ENCODE measurements at places on chromosomes 12 and 14.

- no peak for DNase-seq
Measured at GRCh38 chr12:125424909-125425308, 359.7 kb downstream of the AACS start.

DNA sequence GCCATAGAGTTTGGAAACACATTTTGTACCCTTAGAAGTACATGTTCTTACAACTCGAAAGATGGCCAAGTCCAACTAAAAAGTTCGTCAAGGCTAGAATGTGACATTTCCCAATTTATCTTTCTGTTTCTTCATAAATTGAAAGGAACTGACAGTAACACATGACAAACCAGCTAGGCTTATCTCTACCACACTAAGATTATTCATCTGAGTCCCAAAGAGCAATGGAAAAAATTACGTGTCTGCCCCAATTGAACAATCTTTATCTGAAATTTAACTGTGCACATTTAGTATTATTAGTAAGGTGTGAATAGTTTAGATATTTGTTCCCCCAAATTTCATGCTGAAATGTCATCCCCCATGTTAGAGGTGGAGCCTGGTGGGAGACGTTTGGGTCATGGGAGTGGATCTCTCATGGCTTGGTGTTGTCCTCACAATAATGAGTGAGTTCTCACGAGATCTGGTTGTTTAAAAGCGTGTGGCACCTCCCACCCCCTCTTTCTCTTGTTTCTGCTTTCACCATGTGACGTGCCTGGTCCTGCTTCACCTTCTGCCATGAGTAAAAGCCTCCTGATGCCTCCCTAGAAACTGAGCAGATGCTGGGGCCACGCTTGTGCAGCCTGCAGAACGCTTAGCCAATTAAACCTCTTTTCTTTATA, 13.3 kb downstream of the CPM start:
- DNase-seq: no peak

DNA sequence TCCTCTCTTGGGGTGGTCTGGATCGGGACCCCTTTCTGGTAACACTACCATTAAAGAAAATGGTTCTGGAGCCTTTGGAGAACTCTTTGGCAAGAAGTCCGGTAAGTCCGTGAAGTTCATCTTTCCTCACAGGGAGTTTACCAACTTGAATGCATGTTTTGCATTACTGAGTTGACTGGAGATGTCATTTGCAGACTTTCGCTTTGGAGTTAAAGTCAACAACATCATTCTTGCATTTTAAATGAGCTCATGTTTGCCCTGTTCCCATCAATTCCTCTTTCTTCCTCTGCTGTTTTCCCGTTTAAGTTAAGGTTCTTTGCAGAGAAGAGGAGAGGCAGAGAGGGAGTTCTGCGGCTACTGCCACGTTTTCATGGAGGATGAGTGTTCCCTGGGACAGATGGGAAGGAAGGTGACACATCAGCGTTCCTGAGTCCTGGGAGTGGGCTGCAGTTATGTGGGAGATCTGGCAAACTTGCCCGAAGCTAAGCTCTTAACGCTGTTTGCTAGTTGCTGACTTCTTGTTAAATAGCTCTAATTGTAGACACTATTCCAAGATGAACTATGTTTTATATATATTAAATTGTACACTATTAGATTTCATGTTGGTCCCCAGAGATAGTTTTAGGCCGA, 18.8 kb upstream of the PRICKLE1 start:
- no peak for DNase-seq

- DNase-seq: no peak
Measured at GRCh38 chr14:66088656-66089055, 397.5 kb upstream of the CCDC196 start.

GRCh38 chr12:67035121-67035520, 234.0 kb upstream of the CAND1 start:
- DNase-seq: no peak

GRCh38 chr12:131114271-131114670, 160.6 kb downstream of the ADGRD1 start:
- no peak for DNase-seq

DNA sequence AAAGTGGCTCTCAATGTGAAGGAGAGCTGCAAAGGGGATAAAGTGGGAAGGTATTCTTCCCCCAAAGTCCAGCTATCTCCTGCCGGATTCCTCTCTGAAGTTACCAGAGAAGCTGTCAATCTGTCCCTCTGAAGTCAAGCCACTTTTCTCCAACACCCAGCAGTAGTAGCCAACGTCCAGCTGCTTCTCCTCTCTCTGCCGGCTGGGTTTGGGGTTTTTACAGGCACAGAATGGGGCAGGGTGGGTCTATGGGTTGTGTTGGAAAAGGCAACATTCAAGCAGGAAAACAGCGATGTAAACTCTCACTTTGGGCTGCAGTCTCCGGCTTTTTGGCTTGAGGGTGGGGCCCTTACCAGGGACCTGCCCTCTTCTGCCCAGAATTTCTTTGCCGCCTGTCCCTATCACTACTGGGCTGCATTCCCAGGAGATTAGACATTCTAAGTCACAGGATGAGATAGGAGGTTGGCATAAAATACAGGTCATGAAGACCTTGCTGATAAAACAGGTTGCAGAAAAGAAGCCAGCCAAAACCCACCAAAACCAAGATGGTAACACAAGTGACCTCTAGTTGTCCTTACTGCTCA, 16.3 kb downstream of the CAPZA3 start:
- DNase-seq: no peak

DNA sequence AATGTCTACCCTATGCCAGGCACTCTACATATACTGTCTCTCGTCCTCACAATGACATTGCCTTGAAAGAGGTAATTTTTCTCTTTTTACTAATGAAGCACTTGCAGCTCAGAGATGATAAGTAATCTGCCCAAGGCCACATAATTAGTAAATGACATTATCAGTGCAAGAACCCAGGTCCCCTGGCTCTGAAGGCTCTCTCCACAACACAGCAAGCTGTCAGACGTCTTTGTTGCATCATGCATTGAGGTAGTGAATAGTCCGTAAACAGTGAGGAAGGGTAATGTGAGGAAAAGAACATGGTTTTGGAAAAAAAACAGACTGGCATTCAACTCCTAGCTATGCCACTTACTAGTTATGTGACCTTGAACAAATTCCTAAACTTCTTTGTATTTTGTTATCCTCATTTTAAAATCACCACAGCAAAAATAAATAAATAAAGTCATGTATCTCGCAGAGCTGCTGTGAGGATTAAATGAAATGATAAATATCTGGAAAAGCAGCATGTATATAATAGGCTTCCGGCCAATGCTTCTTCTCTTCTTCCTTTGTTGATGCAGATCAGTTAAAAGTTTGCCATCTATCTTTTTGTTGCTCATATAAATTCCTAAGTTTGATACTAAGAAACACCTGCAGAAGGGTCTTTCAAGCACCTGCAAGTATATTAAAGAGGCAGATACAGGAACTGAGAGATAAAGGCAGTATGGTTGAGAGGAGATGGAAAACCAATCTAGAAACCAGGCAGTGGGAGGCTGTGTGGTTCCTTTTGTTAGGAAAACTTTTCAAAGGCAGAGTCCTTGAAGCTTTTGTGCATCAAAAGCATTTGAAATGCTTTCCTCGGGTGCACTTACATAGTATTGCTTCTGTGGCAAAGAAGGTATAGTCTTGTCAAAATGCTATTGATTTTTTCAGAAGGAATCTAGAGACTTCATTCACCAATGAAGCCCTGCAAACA, 82.8 kb downstream of the BTG1 start:
- DNase-seq: no peak
